ENCODE measurements at places on chromosomes 7 and 10.

DNA sequence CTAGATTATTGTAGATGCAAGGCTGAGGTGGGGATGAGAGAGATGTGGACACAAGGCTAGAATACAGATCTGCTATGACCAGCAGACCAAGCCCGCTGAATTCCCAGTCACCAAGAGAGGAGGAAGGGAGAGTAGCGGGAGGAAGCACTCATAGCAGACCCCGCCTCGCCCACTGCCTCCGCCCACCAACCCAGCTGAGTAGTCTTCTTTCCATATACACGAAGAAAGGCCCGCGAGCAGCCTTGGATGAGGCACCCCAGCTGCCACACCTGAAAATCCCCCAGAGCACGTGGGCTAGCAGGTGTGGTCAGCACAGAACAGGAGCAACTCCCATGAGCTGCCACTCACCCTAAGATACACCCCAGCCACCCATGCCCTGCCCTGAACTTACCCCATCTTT is 7.9 kb upstream of the H2BK1 start:
- DNase-seq, result no peak

- no peak for DNase-seq
Measured at GRCh38 chr7:127890726-127891125, 140.5 kb downstream of the LRRC4 start.

- no peak for DNase-seq
Measured at GRCh38 chr7:11373546-11374142, 400.0 kb downstream of the PHF14 start.

DNA sequence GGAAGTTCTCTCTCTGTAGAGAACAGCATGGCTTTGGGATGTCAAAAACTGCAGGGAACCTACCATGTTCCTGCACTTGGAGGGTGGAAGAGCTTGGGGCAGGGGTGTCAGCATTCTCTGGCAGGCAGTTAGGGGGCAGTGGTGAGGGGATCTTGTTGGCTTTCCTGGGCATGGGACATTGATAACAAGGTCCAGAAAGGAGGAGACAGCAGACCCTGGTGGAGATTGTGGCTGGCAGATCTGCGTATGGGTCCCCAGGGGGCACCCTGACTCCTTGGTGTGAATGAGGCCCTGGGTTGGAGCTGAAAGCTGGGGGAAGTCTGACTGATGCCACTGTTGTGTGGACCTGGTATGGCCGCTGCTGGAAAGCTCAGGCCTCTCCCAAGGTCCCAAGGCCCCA is 22.9 kb upstream of the CAMK2B start:
- no peak for DNase-seq

DNA sequence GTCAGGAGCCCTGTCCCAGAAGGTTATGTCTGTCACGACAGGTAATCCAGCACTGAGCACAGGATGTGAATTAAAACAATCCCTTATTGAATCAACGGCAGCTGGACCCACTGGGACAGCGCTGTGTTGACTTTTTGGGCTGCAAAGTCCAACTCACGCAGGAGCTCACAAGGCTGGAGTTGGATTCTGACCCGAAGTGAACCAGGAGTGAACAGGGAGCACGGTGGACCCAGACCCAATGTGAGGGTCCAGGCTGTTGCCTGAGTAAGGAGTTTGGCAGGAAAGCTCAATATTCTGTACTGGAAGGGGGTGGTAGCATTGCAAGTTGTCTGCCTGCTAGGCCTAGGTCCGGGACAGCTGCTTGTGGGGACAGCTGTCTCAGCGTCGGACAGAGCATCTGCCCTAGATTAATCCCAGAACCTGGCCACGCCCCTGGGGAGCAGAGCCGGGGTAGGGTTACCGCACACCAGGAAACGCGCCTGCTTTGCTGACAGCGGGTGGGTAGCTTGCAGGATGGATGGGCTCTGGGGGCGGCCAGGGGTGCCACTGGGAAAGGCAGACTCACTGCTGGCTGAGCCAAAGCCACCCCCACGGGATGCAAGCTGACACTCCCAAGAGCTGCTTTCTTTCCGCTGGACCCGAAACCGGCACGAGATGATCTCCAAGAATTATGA is 24.0 kb downstream of the COL26A1 start:
- no peak for DNase-seq

DNA sequence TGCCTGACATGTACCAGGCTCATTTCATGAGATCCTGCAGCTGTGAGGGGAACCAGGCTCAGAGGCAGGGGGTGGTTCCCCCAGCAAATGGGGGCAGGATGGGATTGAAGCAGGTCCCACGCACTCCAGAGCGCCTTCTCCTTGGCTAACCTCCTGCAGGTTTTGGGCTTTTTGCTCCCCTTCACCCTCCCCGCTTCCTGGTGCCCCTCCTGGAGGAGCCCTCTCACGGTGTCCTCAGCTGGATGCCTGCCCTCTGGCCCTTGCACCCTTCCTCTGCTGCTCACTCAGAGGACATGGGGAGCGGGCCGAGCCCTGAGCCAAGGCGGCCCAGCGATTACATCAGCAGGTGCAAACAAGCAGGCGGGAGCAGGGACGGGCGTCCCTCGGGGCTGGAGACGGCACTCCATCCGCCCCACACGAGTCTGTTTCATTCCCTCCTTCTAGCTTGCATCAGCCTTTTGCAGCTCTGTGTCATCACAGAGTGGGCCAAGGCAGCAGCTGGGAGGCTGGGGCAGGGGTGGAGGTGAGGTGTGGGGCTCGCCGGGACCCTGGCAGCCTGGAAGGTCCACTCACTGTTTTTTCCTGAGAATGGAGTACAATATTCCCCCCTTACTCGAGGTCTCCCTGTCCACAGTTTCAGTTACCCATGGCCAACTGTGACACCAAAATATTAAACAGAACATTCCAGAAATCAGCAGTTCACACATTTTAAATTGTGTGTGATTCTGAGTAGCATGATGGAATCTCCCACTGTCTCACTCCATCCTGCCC is 52.7 kb upstream of the SLC29A3 start:
- DNase-seq, result no peak

DNA sequence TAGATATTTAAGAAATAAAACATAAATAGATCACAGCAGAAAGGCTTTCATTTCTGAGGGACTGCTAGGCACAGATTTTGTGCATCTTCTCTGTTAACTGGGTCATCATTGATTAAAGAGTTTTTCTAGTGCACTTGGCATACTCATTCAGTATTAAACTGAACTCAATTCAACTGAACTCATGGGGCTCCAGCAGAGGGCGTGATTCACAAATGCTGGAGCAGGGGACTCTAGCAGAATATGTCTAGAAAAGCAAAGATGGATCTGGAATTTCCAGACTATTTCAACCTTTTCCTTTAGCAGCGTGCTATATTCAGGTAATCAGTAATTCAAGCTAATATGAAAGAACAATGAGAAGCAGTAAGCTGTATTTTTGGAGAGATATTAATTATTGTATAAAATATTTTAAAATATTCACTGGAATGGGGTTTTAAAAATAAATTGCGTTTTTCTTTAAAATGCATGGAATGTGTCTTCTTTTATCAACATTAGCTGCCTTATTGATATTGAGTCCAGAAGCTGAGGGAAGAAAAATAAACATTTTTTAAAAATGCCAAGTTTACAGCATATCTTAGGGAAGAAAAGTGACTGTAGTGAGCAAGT is 296.8 kb upstream of the CACNA2D1 start:
- no peak for DNase-seq

DNA sequence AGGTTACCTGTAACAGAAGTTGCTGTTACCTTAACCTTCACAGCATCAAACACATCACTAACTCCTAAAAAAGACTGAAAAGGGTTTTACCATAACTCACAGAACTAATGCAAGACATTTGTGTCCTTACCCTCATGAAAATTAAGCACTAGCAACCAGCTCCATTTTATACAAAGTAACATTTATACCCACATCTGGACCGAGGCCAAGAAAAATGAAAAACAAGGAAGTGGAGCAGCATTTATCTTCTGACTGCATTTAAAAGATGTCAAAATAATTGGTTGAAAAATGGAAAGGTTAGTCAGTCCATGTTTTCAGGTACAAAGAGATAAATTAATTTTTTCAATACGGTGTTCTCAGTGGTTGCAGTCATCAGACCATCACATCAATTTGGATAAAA is 3.1 kb upstream of the RBP4 start:
- DNase-seq, result no peak

GRCh38 chr10:119826771-119827170 is 45.9 kb downstream of the MCMBP start:
- DNase-seq, result no peak

DNA sequence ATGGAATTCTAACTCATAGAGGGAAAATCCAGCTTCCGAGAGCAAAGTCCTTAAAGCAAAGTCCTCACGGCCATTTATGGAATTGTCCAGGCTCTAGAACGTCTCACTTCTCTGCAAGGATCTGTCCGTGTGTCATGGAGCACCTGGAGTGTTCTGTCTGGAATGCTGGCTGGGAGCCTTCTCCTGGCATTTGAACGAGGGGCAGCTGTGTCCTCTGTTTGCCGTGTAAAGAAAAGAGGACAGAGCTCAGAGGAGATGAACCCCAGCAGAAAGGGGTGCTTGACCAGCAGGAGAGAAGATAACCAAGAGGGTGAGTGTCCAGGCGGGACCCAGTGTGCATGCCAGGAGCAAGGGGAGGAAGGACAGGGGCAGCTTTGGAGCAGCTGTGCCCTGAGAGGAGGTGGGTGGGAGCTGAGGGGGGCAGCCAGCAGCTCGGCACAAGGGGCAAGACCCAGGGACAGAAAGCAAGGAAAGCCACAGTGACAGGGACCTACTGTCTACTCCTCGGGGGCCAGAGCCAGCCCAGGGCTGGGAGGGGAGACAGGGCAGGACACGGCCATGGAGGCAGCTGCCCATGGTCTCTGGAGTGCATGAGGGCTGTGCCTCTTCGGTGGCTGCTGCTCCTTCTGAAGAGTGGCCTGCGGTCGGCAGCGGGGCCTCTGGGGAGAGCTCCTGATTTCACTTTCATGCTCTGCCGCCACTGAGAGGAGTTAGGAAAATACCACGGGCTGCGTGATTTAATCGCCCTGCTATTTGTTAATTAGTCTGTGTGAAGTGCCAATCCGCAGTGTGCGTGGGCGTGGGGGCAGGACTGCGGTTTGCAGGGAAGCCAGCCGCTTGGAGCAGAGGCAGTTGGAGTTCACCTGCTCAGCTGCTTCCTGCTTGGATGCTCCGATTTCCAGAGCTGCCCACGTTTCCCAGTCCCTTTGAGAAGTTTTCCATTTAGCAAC is 149.3 kb upstream of the SHH start:
- no peak for DNase-seq

DNA sequence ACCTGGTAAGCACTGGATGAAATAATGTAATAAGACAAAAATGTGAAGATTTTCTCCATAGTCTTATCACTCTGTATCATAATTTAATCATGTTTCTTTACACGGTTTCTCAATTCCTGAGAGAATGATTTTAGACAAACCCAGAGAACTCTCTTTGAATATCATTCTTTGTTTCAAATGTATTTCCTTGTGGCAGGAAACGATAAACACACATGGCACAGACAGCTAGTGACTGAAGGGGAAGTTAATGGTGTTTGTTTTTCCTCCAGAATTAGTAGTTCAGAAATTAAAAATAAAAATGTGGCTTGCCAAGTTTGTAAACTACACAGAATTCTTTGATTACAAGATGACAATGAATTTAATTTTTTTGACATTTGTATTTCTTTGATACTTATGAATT is 163.7 kb upstream of the PRPS1L1 start:
- DNase-seq, result no peak

DNA sequence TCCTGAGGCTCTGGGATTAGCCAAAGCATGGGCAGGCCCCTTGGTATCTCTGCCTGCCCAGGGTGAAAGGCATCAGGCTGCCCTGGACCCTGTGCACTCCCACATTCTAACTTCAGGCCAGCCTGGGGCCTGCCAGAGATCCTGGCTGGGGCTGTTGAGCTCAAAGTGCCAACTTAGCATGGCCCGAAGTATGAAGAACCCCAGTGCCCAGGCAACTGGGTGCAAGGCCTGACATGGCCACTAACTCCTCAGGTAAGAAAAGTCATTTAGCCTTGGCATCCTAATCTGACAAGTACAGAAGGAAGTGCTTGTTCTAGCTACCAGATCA is 43.2 kb downstream of the FAM53B start:
- DNase-seq, result no peak

GRCh38 chr10:50968386-50969091 is 83.1 kb upstream of the A1CF start:
- DNase-seq, result no peak

GRCh38 chr10:11504566-11505285 is 106.7 kb downstream of the USP6NL start:
- no peak for DNase-seq

DNA sequence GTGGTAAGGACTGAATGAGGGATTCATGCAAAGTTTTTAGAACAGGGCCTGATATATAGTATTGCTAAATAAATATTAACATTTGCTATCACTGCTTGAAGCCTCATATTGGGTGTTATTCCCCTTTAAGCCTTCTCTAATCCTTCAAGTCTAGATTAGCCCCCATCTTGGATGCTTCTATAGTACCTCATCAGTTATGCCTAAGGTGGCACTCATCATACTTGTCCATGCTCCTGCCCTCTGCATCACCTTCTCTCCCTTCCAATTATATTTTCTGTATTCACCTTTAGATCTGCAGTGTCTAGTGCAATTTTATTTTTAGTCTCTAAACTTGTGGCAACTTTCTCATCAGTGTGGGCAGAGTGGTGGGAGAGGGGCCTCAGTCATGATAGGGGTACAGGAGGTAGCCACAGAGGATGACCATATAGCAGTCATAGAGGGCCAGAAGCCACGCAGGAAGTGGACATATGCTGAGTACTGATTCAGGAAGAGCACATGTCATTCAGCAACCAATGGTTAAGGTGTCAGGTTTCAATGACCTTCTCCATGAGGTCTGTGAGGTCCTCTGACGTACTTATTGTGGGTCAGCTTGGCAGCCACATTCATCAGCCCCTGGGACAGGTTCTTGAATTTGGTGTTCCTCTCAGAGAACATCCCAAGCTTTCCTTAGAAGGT is 2.5 kb downstream of the ENTPD1 start:
- no peak for DNase-seq

GRCh38 chr10:93216341-93216985 is 142.8 kb downstream of the CYP26A1 start:
- DNase-seq, result no peak

- DNase-seq, result no peak
Measured at GRCh38 chr7:3598854-3599253, 297.8 kb downstream of the SDK1 start.

DNA sequence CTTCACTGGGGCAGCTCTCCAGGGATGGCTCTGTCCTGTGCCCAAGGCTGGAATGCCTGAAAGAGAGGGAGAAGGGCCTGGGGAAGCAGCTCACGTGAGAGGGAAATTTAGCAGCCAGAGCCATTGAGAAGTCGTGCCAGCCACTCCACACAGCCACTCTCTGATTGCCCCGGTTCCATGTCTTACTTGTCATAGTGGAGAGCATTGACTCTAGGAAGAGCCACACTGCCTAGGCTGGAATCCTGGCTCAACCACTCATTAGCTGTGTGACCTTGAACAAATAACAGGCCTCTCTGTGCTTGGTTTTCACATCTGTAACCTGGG is 728.0 kb downstream of the PARD3 start:
- no peak for DNase-seq

DNA sequence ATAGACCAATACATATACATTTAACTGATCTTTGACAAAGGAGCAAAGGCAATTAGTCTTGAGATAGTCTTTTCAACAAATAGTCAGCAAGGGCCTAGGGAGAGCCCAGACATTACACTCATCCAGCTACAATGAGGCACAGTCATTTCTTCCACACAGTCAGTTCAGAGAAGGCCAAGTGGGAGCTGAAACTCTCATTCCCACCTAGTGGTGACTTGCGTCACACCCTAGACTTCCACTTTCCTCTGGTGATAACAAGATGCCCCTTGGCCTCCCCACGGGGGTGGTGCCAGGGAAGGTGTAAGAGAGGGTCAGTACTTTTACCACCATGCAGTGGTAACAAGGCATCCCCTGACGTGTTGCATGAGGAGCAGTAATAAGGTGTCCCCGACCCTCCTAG is 8.0 kb downstream of the FRMPD2 start:
- DNase-seq, result no peak

Data from GM12892 (cell line).